ENCODE measurements at places on chromosomes 16 and 17.

- DNase-seq, result peak; percentile 34
Measured at GRCh38 chr16:87297918-87298631, 19.1 kb downstream of the C16orf95 start.

DNA sequence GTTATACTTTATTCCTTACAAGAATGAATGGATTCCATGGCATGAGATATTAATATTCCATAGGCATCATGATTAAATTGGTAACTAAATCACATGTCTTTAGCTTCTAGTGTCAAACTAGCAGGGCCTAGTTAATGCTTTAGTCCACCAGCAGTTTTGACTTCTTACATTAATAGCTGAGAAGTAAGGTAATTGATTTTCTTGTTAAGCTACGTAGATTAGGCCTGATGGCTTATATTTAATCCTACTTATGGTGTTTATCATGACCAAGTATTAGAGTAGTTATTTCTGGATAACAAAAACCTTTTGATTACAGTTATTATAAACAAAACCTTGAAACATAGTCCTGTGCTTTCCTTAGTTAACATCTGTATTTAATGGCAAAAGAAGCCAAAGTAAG, 184.5 kb downstream of the TANC2 start:
- no peak for DNase-seq

GRCh38 chr16:11196286-11196828, 59.6 kb downstream of the SOCS1 start:
- DNase-seq, result no peak

GRCh38 chr16:30018731-30019158, 4.3 kb upstream of the C16orf92 start:
- DNase-seq, result no peak

- no peak for DNase-seq
Measured at GRCh38 chr16:8631373-8631772, 9.9 kb downstream of the METTL22 start.

DNA sequence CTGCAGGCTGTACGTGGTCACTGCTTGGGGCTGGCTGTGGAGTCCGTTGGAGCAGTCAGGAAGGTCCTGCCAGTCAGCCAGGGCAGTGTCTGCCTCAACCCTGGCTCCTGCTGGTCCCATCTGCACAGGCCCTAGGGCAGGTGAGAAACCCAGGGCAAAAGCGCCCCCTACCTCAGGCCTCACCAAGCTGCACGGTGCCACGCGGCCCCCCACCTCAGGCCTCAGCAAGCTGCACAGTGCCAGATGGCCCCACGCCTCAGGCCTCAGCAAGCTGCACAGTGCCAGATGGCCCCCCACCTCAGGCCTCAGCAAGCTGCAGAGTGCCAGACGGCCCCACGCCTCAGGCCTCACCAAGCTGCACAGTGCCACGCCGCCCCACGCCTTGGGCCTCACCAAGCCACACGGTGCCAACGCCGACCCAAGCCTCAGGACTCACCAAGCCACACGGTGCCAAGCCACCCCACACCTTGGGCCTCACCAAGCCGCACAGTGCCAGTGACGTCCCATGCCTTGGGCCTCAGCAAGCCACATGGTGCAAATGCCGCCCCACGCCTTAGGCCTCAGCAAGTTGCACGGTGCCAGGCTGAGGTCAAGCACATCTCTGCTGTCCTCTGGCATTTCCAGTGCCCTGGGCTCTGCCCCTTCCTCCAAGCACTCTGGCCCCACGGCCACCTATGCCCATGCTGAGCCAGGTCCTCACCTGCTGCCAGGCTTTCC, 5.5 kb downstream of the TMEM204 start:
- peak; percentile 52 for DNase-seq

GRCh38 chr17:63519972-63520882, 2.9 kb upstream of the KCNH6 start:
- DNase-seq, result no peak

DNA sequence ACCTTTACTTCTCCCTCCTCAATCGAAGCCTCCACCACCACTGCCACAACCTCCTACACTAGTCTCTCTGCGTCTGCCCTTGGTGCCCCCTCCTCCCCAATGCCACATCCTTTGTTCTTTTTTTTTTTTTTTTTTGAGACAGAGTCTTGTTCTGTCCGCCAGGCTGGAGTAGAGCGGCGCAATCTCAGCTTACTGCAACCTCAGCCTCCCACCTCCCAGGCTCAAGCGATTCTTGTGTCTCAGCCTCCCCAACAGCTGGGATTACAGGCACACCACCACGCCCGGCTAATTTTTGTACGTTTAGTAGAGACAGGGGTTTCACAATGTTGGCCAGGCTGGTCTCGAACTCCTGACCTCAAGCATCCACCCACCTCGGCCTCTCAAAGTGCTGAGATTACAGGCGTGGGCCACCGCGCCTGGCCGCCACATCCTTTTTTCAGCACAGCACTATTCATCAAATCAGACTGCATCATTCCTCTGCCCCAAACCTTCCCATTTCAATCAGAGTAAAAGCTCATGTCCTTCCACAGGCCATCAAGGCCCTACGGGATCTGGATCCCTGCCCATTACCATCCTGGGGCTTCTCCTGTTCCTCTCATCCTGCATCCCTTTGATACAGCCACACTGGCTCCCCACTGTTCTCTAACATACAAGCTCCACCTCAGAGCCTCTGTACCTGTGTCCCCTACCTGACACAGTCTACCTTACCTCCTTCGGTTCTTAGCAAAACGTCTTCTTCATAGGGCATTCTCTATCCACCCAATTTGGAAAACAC, 2.0 kb downstream of the KLHL11 start:
- peak; percentile 20 for DNase-seq

GRCh38 chr17:82751171-82751570, 694 bp upstream of the TBCD start:
- no peak for DNase-seq

- no peak for DNase-seq
Measured at GRCh38 chr17:3889325-3890012, 3.4 kb downstream of the CAMKK1 start.

DNA sequence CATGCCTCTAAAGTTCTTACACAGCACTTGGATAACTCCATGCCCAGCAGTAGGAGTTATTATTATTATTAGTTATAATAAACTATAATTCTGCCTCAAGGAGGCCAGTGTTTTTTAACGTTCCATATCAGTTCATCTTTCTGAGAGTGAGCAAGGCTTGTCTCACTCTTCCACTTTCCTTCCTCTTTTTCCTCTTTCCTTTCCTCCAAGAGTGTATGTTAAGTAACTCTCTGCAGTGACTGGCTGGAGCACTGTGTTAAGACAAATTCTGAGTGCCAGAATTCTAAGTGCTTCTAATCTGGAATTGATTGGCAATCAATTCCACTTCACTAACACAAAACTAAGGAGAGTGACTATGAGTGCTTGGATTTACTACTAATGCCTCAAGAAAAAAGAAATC, 16.4 kb downstream of the CLEC19A start:
- no peak for DNase-seq

DNA sequence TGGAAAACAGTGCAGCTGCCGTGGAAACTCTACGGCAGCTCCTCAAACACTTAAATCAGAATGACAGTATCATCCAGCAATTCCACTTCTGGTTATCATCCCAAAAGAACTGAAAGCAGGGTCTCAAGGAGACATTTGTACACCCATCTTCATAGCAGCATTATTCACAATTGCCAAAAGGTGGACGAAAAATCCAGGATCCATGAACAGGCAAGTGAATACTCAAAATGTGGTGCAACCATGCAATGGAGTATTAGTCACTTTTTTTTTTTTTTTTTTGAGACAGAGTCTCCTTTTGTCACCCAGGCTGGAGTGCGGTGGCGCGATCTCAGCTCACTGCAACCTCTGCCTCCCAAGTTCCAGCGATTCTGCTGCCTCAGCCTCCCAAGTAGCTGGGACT, 10.6 kb upstream of the AATK start:
- DNase-seq, result no peak

- no peak for DNase-seq
Measured at GRCh38 chr17:14621826-14622614, 321.1 kb downstream of the HS3ST3B1 start.

- DNase-seq, result no peak
Measured at GRCh38 chr17:67666710-67667109, 51.0 kb upstream of the NOL11 start.

All from activated T-cell treated with anti-CD3 and anti-CD28 coated beads, Interleukin-2, amount 50 U/mL, for 1 hour (primary cell).